ENCODE measurements at places on chromosomes 1 and 21. TPM values are rescaled to one million over a fixed set of nuclear protein-coding genes. Genes with fewer than 3 reads are reported as not detected.
A peak's percentile ranks its signal among the peaks of the same experiment; 100 is the strongest.

DNA sequence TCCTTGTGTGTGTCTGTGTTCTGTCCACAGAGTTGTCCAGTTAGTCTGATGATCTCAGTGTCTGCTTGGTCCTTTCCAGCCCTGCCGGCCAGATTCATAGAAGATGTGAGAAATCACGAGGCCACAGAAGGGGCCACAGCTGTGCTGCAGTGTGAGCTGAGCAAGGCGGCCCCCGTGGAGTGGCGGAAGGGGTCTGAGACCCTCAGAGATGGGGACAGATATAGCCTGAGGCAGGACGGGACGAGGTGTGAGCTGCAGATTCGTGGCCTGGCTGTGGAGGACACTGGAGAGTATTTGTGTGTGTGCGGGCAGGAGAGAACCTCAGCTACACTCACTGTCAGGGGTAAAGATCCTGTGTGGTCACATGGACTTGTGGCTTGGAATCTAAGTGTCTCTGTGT lies 95.8 kb downstream of the OBSCN start:
- DNase-seq, result peak; percentile 8

DNA sequence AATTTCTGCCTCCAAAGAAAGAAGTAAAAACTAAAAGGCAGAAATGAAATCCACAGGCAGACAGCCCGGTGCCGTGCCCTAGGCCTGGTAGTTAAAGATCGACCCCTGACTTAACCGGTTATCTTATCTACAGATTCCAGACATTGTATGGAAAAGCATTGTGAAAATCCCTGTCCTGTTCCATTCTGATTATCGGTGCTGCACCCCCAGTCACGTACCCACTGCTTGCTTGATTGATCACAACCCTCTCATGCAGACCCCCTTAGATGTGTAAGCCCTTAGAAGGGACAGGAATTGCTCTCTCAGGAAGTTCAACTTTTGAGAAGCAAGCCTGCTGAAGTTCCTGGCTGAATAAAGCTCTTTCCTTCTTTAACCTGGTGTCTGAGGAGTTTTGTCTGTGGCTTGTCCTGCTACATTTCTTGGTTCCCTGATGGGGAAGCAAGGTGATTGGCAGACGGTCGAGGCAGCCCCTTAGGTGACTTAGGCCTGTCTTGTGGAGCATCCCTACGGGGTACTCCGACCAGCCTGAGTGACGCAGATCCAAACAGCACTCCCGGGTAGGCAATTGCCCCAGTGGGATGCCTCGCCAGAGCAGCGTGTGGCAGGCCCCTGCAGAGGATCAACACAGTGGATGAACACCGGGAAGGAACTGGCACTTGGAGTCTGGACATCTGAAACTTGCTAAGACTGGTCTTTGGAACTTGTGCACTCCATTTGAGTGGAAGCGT lies 111.2 kb upstream of the PPM1J start:
- DNase-seq, result no peak

- no peak for DNase-seq
Measured at GRCh38 chr1:103190766-103191165, 82.4 kb upstream of the COL11A1 start.

HOOK1 gene
- 1.3 TPM for total RNA-seq

TTC22 gene
- total RNA-seq, result 9.1 TPM
